Type B pancreatic cell (in vitro differentiated cells): ENCODE measurements at places on chromosomes 6 and 20. TPM values are rescaled to one million over a fixed set of nuclear protein-coding genes. Genes with fewer than 3 reads are reported as not detected.

The RAET1G gene
- 0.53 and 2.1 TPM in 2 replicates for total RNA-seq

DNA sequence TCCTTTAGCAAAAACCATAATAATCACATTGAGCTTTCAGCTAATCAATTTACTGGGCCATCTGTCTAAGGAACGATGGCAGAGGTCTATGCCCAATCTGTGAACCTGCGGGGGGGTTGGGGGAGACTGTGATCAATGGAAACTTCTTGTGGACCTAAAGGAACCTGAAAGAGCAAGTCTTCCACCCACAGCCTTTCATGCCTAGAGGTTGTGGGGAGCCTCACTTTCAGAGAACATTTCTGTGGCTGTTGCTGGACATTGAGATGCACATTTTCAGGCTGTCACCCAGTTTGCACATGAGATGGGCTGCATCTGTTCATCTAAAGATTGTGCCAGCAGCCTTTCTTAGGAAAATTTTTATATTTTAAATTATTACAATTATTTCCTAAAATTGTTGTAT lies 310.0 kb upstream of the SPTLC3 start:
- DNase-seq, result no peak
- peaks cover 8% of the 10 kb centered on the region for H3K27me3 ChIP-seq
- H3K27ac ChIP-seq, result no peak overlapping the region

DNA sequence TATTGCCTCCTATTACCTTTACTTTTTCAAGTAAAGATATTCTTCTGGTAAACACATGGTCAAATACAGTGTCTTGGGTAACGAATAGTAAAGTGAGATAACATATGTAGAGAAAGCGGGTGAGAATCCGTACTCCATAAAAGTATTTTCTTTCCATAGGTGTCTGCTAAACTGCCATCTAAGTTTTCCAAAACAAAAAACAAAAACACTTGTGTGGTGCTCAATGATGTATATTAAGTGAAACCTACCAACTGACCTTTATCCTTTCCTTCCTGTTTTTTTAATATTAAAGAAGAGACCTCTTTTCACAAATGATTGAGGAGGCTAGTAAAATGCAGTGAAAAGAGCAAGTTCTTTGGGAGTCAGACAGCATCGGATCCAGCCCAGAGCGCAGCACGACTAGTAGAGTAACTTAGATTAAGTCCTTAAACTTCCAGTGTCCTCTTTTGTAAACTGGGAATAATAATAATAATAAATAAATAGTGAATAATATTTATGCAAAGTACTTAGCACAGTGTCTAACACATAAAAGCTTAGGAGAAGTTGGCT lies 437 bp upstream of the CDKAL1 start:
- H3K27ac ChIP-seq, result peak overlapping the region; percentile 96
- no peak for DNase-seq
- H3K4me3 ChIP-seq, result peak overlapping the region; percentile 99
- no peaks in the 10 kb centered on the region for H3K27me3 ChIP-seq
- H3K36me3 ChIP-seq, result peaks cover 3% of the 10 kb centered on the region
- H3K4me1 ChIP-seq, result peaks cover 22% of the 10 kb centered on the region

The IL22RA2 gene
- total RNA-seq, result not detected in 2 replicates

The RAET1E gene
- total RNA-seq, result 1.2 TPM in 1 of 2 replicates, not detected in the other

DNA sequence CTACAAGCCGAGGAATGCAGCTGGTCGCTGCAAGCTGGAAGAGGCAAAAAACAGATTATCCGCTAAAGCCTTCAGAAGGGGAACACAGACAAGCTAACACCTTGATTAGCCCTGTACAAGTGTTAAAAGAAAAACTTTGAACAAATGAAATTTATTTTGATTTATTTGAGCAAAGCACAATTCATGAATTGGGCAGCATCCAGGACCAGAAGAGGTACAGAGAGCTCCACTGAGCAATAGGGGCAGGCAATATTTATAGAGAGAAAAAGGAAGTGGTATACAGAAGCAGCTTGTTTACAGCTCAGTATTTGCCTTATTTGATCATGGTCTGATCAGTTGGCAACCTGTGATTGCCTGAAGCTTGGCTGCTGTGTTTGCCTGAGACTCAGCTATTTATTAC lies 17.6 kb downstream of the HLA-DOB start:
- DNase-seq, result no peak
- H3K27me3 ChIP-seq, result peaks cover 84% of the 10 kb centered on the region
- H3K4me1 ChIP-seq, result no peaks in the 10 kb centered on the region
- H3K27ac ChIP-seq, result no peak overlapping the region
- H3K36me3 ChIP-seq, result no peaks in the 10 kb centered on the region

The KIF25 gene
- total RNA-seq, result not detected in 2 replicates

GRCh38 chr6:44657206-44657819 lies 269.8 kb downstream of the CDC5L start:
- H3K4me1 ChIP-seq, result peaks cover 37% of the 10 kb centered on the region
- no peak overlapping the region for H3K4me3 ChIP-seq
- no peaks in the 10 kb centered on the region for H3K36me3 ChIP-seq
- no peak for DNase-seq

The TRIM40 gene
- 0.17 TPM in 1 of 2 replicates, not detected in the other for total RNA-seq
